ENCODE measurements at places on chromosomes 2 and 18. TPM values are rescaled to one million over a fixed set of nuclear protein-coding genes. Genes with fewer than 3 reads are reported as not detected.

DNA sequence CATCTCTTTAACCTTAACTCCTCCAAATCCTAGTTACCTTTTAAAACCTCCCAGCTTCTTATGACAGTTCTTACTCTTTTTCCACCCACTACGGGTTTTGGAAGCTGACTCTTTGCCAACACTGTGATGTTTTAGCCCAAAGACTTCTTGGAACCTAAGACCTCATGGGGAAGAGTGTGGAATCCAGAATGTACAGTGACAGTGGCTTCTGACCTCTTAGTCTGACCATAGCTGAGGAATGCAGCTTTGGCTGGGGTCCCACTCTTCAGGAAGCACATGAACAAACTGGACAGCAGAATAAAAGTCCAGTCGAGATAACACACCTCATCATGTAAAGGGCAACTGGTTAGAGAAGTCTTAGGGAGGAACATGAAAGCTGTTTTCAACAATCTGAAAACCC is 161.1 kb upstream of the PKDCC start:
- no peaks in the 10 kb centered on the region for H3K27me3 ChIP-seq
- no peaks in the 10 kb centered on the region for H3K36me3 ChIP-seq
- H3K27ac ChIP-seq, result no peak overlapping the region
- DNase-seq, result no peak
- H3K4me1 ChIP-seq, result no peaks in the 10 kb centered on the region

GRCh38 chr2:209008636-209009287 is 415.1 kb upstream of the MAP2 start:
- H3K4me3 ChIP-seq, result no peak overlapping the region
- no peaks in the 10 kb centered on the region for H3K4me1 ChIP-seq
- H3K27ac ChIP-seq, result no peak overlapping the region
- no peaks in the 10 kb centered on the region for H3K36me3 ChIP-seq

- H3K4me3 ChIP-seq, result no peak overlapping the region
- H3K4me1 ChIP-seq, result no peaks in the 10 kb centered on the region
- no peak for DNase-seq
- H3K36me3 ChIP-seq, result no peaks in the 10 kb centered on the region
Observed at GRCh38 chr2:167592441-167592840, 655.0 kb downstream of the STK39 start.

DNA sequence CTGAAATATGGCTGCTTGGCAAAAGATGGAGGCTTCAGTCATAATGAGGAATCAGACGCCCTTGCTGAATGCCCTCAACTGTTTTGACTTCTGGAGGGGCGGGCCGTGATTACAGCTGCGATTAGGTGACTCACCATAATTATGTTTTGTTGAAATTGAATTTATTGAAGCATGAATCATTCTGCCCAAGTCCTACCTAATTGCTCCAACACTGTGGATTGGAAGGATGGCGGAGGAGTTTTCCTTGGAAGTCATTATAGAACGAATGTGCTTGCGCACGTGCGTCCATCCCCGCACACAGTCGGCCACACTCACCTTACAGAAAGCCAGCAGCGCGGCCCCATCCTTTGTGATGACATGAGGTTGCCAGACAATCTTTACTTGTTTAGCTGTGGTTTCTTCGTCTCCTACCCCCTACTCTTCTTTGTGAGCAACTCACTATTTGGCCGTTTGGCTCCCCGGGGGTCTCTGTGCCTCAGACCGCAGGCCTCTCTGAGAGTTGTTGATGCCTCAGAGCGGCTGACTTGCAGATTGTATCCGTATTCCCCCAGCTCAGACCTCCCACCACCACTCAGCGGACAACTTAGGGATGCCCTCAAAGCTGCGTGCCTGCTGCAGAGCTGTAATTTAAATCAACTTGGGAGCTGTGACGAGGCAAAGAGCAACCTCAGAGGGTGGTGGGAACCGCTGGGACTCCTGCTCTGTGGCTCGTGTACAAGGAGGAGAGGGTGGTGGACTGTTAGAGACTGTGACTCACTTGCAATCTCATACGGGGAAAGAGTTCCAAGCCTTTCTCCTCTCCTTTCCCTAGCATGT is 513.4 kb downstream of the TNS1 start:
- DNase-seq, result no peak
- H3K4me1 ChIP-seq, result no peaks in the 10 kb centered on the region
- H3K27ac ChIP-seq, result no peak overlapping the region
- no peaks in the 10 kb centered on the region for H3K27me3 ChIP-seq
- H3K4me3 ChIP-seq, result no peak overlapping the region
- H3K36me3 ChIP-seq, result no peaks in the 10 kb centered on the region

DNA sequence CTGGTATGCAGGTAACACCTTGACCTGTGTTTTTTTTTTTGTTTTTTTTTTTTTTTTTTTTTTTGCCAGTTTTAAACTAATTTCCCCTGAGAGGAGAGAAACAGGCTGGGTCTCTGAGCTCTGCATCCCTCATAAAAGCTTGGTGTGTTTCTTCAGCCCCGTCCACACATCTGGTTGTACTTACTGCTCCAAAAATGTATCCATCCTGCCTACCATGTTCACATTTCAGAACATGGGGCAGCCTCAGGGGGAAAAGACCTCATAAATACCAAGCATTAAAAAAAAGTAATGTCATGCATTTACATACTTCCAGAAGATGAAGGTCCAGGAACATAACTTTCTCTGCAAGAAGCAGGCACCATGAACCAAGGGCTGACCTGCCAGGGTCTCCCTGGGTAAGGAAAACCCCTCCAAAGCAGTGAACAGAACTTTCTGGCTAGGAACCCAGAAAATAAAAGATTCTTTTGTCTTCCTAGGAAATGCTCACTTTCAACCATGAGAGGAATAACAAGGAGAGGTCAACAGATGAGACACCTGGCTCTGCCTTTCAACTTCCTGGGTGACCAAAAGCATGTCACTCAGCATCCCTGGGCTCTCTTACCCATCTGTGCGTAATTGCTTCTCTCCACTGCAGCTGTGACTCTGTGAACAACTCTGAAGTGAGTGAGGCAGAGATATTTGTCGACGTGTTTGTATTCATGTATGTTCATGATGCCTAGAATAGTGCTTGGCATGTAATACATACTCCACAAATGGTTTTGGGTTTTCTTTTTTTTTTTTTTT is 118.6 kb downstream of the MCFD2 start:
- no peaks in the 10 kb centered on the region for H3K36me3 ChIP-seq
- no peak overlapping the region for H3K4me3 ChIP-seq
- H3K27me3 ChIP-seq, result no peaks in the 10 kb centered on the region
- DNase-seq, result no peak
- H3K4me1 ChIP-seq, result no peaks in the 10 kb centered on the region

- H3K4me1 ChIP-seq, result peaks cover 17% of the 10 kb centered on the region
- no peaks in the 10 kb centered on the region for H3K27me3 ChIP-seq
- peaks cover 87% of the 10 kb centered on the region for H3K36me3 ChIP-seq
Observed at GRCh38 chr2:68787356-68787755, 52.7 kb downstream of the ARHGAP25 start.

DNA sequence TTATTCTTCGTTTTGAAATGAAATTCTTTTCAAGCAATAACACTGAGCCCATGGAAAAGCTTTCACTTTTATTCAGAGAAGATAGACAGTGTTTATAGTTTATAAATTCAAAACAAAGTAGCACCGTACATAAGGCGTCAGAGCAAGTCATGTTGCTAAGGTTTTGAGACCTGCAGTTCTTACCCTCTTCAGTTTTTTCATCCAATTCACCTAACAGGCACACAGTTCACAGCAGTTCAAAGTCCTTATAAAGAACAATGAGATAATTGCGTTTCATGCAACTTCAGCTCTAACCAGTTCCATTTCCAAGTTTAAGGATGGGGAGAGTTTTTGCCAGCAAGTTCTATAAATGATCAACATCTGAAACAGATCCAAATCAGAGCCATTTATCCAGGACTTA is 96.7 kb downstream of the ARHGAP15 start:
- no peak overlapping the region for H3K27ac ChIP-seq
- no peak for DNase-seq
- H3K27me3 ChIP-seq, result no peaks in the 10 kb centered on the region
- H3K4me3 ChIP-seq, result no peak overlapping the region

- DNase-seq, result no peak
- no peaks in the 10 kb centered on the region for H3K27me3 ChIP-seq
Observed at GRCh38 chr2:20137131-20137571, 85.7 kb upstream of the LAPTM4A start.

DNA sequence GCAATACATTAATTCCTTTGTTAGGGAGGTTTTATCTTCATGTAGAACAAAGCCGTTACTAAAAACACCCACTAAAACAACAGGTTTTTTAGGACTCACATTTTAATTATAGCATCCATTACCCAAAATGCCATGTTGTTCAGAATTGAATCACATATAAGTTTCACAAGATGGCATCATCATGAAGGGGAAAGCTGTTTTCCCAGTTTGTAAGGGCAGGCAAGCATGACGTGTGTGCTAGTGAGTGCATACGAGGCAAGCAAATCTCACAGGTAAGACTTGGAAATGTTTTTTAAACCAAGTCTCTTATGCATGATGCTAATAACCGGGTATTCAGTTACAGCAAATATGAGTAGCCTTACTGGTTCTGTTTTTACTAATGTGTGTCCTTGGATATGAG is 111.8 kb upstream of the NFATC1 start:
- H3K27me3 ChIP-seq, result no peaks in the 10 kb centered on the region
- H3K36me3 ChIP-seq, result peaks cover 27% of the 10 kb centered on the region
- no peak overlapping the region for H3K27ac ChIP-seq
- H3K4me3 ChIP-seq, result no peak overlapping the region
- no peaks in the 10 kb centered on the region for H3K4me1 ChIP-seq

GRCh38 chr2:202035089-202035940 is 1.7 kb downstream of the FZD7 start:
- peaks cover 11% of the 10 kb centered on the region for H3K4me1 ChIP-seq
- DNase-seq, result peak; percentile 24
- H3K27ac ChIP-seq, result no peak overlapping the region
- H3K4me3 ChIP-seq, result peak overlapping the region; percentile 65

DNA sequence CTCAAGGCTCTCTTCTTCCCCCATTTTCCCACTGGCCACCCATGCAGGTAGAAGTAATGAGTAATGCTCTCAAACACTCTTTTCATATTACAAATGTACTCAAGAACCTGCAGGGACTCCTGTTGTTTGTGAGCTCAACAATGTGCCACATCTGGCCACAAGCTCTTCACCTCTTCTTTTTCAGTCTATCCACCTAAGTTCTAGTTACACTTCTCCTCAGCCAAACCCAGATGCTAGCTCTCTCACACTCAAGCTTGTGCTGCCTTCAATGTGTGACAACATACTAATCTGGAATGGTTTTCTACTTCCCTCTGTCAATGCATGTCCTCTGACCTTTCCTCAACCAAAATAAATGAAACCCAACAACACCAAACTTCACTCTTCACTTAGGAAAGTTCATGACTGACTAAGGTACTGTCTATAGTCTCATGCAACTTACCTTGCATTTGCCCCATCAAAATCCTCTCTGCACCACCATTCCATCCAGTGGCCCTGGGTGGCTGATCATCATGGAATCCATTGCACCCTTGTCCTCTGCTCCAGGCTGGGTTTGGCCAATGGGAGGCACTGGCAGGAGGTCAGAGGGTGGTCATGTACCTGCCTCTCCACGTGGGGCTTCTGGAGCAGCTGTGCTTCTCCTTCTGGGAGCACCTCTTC is 5.3 kb upstream of the IL18R1 start:
- H3K27ac ChIP-seq, result no peak overlapping the region
- DNase-seq, result no peak
- H3K4me1 ChIP-seq, result no peaks in the 10 kb centered on the region
- H3K4me3 ChIP-seq, result no peak overlapping the region
- no peaks in the 10 kb centered on the region for H3K27me3 ChIP-seq
- no peaks in the 10 kb centered on the region for H3K36me3 ChIP-seq

DNA sequence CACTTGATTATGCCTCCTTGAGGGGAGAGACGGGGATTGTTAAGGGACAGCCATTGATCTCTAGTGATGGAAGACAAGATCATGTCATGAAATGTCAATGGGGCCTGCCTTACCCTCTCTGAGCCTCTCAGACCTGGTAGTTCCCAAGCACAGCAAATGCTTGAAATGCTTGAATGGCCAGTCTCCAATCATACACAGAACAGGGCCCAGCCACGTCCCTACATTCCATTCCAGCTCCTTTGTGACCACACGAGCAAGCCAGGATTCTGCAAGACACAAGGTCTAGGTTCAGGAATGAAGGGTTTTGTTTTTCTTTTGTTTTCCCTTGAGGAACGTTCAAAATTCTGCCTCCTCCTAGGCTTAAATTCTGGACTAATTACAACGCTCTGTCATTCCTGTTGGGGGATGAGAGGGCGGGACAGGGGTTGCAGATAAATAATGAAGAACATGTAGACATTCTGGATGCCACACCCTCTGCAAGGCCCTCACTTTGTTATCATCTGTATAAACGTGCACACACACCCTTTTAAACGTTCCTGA is 98.1 kb upstream of the YPEL5 start:
- H3K36me3 ChIP-seq, result no peaks in the 10 kb centered on the region
- H3K27ac ChIP-seq, result no peak overlapping the region
- no peaks in the 10 kb centered on the region for H3K4me1 ChIP-seq
- no peak for DNase-seq
- no peak overlapping the region for H3K4me3 ChIP-seq

- H3K36me3 ChIP-seq, result no peaks in the 10 kb centered on the region
- no peak overlapping the region for H3K4me3 ChIP-seq
- H3K27me3 ChIP-seq, result no peaks in the 10 kb centered on the region
- DNase-seq, result no peak
- no peaks in the 10 kb centered on the region for H3K4me1 ChIP-seq
Observed at GRCh38 chr2:204539019-204539385, 6.3 kb upstream of the PARD3B start.

DNA sequence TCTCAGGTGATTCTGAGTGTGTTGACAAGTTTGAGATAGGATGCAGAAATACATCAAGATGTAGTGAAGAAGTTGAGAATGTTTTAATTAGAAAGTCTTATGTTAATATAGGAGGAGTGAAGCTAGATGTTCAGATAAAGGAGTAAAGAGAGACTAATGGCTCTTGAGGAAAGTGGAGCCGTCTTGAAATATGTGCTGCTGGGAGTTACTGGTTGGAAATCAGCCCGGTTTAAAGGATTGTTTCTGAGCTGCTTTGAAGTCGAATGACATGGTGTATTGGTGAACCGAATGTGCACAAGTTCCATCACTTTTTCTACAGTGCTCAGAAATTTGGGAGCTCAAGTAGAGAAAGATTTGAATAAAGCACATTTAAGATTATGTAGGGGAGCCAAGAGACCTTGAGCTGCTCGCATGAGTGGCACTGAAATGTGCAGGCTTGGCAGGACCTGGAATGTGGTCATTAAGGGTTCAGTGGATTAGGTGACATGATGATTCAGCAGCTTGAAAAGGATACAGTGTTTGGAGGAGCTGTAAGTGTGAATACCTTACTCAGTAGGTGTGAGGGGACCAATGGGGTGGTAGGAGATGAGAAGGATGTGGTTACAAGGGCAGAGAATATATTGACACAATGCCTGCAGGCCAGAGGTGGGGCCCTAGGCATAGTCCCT is 68.6 kb downstream of the CAB39 start:
- H3K4me3 ChIP-seq, result no peak overlapping the region
- no peak overlapping the region for H3K27ac ChIP-seq
- H3K4me1 ChIP-seq, result peaks cover 51% of the 10 kb centered on the region
- peak; percentile 46 for DNase-seq
- H3K36me3 ChIP-seq, result peaks cover 4% of the 10 kb centered on the region

- peaks cover 47% of the 10 kb centered on the region for H3K36me3 ChIP-seq
- H3K27ac ChIP-seq, result no peak overlapping the region
Observed at GRCh38 chr18:13120983-13121441, 97.5 kb upstream of the LDLRAD4 start.

- no peaks in the 10 kb centered on the region for H3K36me3 ChIP-seq
- H3K27ac ChIP-seq, result no peak overlapping the region
- no peaks in the 10 kb centered on the region for H3K27me3 ChIP-seq
- no peak for DNase-seq
- H3K4me1 ChIP-seq, result no peaks in the 10 kb centered on the region
- H3K4me3 ChIP-seq, result no peak overlapping the region
Observed at GRCh38 chr2:47225061-47225783, 70.1 kb upstream of the STPG4 start.

SPP2 gene
- total RNA-seq, result not detected

CD207 gene
- not detected for total RNA-seq

ABCG8 gene
- not detected for total RNA-seq

FRZB gene
- total RNA-seq, result not detected

GPR45 gene
- total RNA-seq, result not detected

ACMSD gene
- not detected for total RNA-seq

ANKRD29 gene
- total RNA-seq, result 0.18 TPM
